ENCODE measurements at places on chromosomes 3 and 15.

GRCh38 chr3:89867286-89867685 is 759.9 kb downstream of the EPHA3 start:
- H3K27me3 ChIP-seq, result no peaks in the 10 kb centered on the region
- no peak for DNase-seq
- H3K4me1 ChIP-seq, result no peaks in the 10 kb centered on the region

DNA sequence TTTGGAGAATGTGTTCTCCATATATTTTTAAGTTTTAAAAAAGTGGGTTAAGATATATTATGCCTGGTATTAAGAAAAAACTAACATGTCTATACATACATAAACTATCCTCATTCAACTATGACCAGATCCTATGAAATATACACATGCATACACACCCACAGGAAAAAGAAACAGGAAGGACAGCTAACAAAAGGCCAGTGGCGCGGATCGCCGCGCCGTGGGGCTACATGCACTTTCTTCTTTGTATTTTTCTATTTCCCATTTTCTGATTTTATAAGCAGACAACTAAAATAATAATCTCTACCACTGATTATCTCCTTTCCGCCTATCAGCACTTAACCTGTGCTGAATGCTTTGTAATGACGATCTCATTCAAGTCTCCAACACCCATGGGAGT is 160.1 kb downstream of the OR4M2 start:
- H3K27ac ChIP-seq, result no peak overlapping the region
- H3K36me3 ChIP-seq, result no peaks in the 10 kb centered on the region
- H3K27me3 ChIP-seq, result no peaks in the 10 kb centered on the region
- H3K4me3 ChIP-seq, result no peak overlapping the region
- H3K4me1 ChIP-seq, result no peaks in the 10 kb centered on the region
- DNase-seq, result no peak

DNA sequence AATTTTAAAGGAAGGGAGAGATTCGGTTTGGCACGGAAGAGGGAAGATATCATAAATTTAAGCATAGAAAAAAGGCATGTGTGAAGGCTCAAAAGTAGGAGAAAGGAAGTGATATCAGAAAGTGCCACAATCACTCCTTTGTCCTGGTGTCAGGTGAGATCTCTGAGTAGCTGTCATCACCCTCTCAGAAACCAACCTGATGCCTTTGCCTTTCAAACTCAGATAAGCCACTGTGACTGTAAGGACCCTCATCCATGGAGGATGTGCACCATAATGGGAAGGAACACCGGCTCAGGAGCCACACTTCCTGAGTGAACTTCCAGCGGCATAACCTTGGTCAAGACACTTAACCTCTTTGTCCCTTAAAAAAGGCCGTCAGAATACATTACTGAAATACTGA is 318.7 kb upstream of the SEMA6D start:
- DNase-seq, result no peak
- H3K36me3 ChIP-seq, result no peaks in the 10 kb centered on the region
- no peak overlapping the region for H3K4me3 ChIP-seq
- no peak overlapping the region for H3K27ac ChIP-seq
- no peaks in the 10 kb centered on the region for H3K27me3 ChIP-seq

DNA sequence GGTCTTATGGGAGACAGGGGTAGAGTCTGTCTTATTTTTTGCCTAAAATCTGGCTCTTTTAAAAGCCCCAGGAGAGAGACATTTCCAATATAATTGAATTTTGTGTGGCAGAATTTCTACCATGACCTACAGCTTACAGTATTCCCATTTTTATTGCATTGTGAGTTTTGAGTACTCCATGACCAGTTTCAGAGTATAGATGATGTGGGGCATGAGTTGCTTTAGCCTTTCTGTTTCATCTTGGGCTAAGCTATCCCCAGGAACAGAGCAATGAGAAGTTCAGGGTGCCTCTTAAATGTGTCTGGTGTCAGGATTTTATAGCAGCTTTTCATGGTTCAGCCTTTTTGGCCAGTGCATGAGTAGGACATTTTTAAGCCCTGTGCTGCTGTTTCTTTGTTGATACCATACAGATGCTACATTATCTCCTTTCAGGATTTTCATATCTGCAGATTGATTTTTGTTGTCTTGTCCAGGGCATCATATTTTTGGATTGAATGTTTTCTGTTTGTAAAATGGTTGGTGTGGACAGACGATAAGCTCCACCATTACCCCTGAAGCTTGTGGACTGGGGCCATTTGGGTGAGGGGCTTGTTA is 3.5 kb downstream of the ABHD2 start:
- no peak for DNase-seq
- H3K4me1 ChIP-seq, result peaks cover 19% of the 10 kb centered on the region
- H3K4me3 ChIP-seq, result no peak overlapping the region
- no peaks in the 10 kb centered on the region for H3K27me3 ChIP-seq
- peaks cover 2% of the 10 kb centered on the region for H3K36me3 ChIP-seq

GRCh38 chr15:55241186-55241585 is 44.4 kb upstream of the RSL24D1 start:
- H3K4me1 ChIP-seq, result peaks cover 2% of the 10 kb centered on the region
- no peak overlapping the region for H3K27ac ChIP-seq
- no peaks in the 10 kb centered on the region for H3K36me3 ChIP-seq
- no peak for DNase-seq

DNA sequence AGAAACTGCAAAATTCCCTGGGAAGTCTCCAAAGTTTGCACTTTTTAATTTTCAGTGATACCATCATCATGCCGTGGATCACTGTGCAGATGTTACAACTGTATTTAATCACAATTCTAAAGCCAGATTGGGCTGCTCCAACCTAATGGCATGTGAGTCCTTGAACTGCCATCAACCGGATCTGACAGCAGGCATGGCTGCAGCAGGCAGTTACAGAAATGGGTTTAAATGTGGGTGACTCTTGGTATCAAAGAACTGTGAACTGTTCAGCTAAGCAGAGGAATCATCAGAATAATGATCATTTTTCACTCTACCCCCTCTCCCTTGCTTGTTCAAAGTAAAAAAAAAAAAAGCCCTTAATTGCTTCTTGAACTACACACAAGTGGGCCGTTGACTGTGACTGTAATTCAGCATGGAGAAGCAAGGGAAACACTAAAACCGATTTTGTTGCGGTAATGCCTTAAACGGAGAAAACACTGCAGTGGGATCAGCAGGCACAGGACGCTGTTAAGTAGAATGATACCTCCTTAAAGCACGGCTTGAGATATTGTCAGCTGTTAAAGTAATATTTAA is 152.4 kb downstream of the RORA start:
- no peak for DNase-seq
- no peaks in the 10 kb centered on the region for H3K4me1 ChIP-seq
- H3K27me3 ChIP-seq, result peaks cover 8% of the 10 kb centered on the region
- H3K27ac ChIP-seq, result no peak overlapping the region
- no peak overlapping the region for H3K4me3 ChIP-seq
- H3K36me3 ChIP-seq, result no peaks in the 10 kb centered on the region

DNA sequence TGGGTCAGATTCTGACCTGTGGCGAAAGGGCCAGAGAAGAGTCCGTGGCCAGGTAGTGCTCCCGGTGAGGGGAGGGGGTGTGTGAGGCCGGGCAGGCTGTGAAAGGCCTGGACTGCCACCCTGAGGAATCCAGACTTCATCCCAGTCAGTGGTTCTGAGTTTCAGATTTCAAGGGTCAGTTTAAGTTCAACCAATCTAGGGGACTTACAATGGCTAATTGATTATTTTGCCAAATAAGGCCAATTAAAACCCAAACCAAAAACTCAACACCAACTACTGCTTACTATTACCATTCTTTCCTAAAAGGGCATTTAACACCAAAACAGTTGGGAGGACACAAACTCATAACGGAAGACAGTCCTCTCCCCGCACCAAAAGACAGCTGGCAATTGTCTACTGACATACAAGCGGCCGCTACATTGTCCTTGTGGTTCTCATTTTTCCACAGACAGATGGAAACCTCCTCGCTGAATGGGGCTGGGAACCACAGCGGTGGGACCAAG is 30.5 kb downstream of the TMEM44 start:
- H3K4me3 ChIP-seq, result no peak overlapping the region
- peaks cover 13% of the 10 kb centered on the region for H3K4me1 ChIP-seq
- DNase-seq, result peak; percentile 38
- H3K27ac ChIP-seq, result no peak overlapping the region
- H3K36me3 ChIP-seq, result peaks cover 12% of the 10 kb centered on the region
- H3K27me3 ChIP-seq, result no peaks in the 10 kb centered on the region

GRCh38 chr3:125245521-125245920 is 33.0 kb upstream of the SLC12A8 start:
- no peaks in the 10 kb centered on the region for H3K27me3 ChIP-seq
- DNase-seq, result peak; percentile 83
- no peak overlapping the region for H3K4me3 ChIP-seq
- H3K27ac ChIP-seq, result no peak overlapping the region
- H3K36me3 ChIP-seq, result 0 out of 2 replicates have a peak, but pooled peaks cover 1% of the 10 kb centered on the region

- no peaks in the 10 kb centered on the region for H3K36me3 ChIP-seq
- no peaks in the 10 kb centered on the region for H3K4me1 ChIP-seq
- H3K27me3 ChIP-seq, result no peaks in the 10 kb centered on the region
- no peak overlapping the region for H3K27ac ChIP-seq
- DNase-seq, result peak; percentile 56
- no peak overlapping the region for H3K4me3 ChIP-seq
Observed at GRCh38 chr15:65862682-65863081, 6.6 kb upstream of the RAB11A start.

- no peaks in the 10 kb centered on the region for H3K27me3 ChIP-seq
- no peak overlapping the region for H3K27ac ChIP-seq
- H3K36me3 ChIP-seq, result no peaks in the 10 kb centered on the region
- no peak overlapping the region for H3K4me3 ChIP-seq
Observed at GRCh38 chr3:34582055-34582454, 783.6 kb downstream of the PDCD6IP start.

GRCh38 chr15:101121511-101122090 is 130.2 kb downstream of the CHSY1 start:
- H3K4me3 ChIP-seq, result peak overlapping the region; percentile 5
- peak; percentile 74 for DNase-seq
- H3K27ac ChIP-seq, result peak overlapping the region; percentile 76
- no peaks in the 10 kb centered on the region for H3K36me3 ChIP-seq
- no peaks in the 10 kb centered on the region for H3K27me3 ChIP-seq

- peaks cover 50% of the 10 kb centered on the region for H3K27me3 ChIP-seq
- no peak for DNase-seq
- no peak overlapping the region for H3K27ac ChIP-seq
- no peaks in the 10 kb centered on the region for H3K4me1 ChIP-seq
Observed at GRCh38 chr3:194996746-194997145, 274.2 kb downstream of the XXYLT1 start.

DNA sequence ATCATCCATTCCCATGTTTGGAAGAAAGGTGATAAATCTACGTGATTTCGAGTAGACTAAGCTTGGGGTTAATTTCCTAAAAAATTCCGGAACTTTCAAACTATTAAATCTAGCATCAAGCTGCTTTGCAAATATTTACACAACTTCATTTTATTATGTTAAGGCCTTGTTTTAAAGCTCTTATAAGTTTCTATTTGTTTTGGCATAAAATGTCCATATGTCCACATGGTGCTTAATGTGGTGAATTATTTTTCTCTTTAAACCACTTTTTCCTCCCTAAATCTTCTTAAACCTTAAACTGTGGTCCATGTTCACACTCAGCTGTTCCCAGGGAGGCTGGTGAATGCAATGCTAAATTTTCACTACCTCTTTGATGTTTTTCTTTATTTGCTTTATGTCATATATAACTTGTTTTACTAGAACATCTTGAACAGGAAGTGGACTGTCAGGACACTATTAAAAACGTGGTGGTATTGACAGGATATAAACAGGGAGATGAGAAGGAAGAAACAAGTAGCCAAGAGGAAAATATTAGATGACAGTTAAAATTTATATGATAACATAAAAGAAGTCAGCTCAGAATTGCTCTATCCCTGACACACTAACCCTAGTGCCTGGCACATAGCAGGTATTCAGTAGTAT is 72.5 kb upstream of the AGTR1 start:
- H3K27me3 ChIP-seq, result no peaks in the 10 kb centered on the region
- no peak overlapping the region for H3K4me3 ChIP-seq
- no peak overlapping the region for H3K27ac ChIP-seq
- no peaks in the 10 kb centered on the region for H3K4me1 ChIP-seq

DNA sequence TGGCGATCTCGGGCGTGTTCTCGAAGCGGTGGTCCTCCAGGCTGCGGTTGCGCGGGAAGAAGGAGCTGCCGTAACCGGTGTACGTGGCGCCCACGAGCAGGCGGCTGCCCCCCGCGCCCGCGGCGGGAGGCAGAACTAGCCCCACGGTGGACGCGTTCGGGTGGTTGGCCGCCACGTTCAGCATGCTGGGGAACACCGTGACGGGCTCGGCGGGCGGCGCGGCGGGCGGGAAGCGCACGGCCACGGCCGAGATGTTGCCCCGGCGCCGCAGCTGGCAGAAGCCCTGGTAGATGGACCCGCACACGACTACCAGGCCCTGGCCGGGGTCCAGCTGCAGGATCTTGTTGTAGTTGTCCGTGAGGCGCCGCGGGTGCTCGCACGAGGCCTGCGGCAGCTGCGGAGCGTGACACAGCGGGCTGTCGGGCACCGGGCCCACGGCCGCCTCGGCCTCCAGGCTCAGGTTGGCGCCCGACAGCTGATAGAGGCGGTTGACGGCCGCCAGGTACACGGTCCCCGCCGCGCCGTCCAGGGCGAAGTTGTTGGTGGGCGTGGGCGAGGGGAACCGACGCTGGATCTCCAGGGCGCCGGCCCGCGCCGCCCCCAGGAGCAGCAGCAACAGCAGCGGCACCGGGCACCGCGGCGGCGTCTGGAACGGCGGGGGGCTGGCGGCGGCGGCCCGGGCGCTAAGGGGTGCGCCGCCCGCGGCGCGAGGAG is 397 bp downstream of the PLXND1 start:
- peaks cover 26% of the 10 kb centered on the region for H3K4me1 ChIP-seq
- H3K4me3 ChIP-seq, result peak overlapping the region; percentile 95
- H3K27ac ChIP-seq, result peak overlapping the region; percentile 65
- peak; percentile 43 for DNase-seq
- H3K36me3 ChIP-seq, result no peaks in the 10 kb centered on the region
- no peaks in the 10 kb centered on the region for H3K27me3 ChIP-seq

Measured in IMR-90 (cell line).